Right forelimb (tissue), 1 donor: ENCODE measurements at places on chromosomes 1 and 21.
A peak's percentile ranks its signal among the peaks of the same experiment; 100 is the strongest.

DNA sequence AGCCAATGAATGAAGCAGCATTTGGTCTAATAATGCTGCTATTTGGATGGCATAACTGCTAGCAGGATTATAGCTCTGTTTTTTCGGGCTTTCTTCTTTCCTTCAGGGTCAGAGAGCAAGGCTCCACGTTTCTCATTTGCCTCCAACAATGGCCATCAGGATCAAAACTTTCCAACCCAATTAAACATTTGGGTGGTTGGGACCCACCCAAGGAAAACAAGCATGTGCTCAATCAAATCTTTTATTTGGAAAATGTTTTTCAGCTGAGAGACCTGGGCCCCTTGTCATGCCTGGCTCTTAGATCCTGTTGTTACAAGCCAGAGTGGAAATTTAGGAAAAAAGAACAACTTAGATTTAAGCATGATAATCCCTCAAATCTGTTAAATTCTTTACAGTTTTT lies 373.1 kb upstream of the USP24 start:
- no peak for DNase-seq

GRCh38 chr1:101002551-101002950 lies 23.0 kb downstream of the DPH5 start:
- no peak for DNase-seq

GRCh38 chr1:227568593-227568992 lies 5.2 kb downstream of the ZNF678 start:
- DNase-seq = no peak

GRCh38 chr1:27015260-27015659 lies 2.6 kb upstream of the TENT5B start:
- DNase-seq = no peak

DNA sequence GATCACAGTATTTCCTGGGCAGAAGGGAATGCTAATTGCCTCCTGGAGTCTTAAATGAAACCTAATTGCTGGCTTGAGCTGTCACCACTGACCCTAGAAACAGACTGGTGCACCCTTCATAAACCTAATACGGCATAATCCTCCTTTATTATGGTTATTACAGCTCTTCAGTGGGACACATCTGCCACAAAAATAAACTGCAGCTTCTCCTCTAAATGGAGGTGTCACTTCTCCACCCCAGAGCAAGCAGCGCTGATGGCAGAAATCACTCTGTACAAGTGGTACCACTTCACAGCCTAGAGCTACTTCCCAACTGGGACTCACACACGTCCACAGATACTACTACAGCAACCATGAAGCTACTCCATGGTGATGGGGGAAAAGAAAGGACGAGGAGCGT lies 11.1 kb downstream of the PTPN14 start:
- no peak for DNase-seq

GRCh38 chr1:52907068-52907811 lies 14.3 kb downstream of the ECHDC2 start:
- no peak for DNase-seq

DNA sequence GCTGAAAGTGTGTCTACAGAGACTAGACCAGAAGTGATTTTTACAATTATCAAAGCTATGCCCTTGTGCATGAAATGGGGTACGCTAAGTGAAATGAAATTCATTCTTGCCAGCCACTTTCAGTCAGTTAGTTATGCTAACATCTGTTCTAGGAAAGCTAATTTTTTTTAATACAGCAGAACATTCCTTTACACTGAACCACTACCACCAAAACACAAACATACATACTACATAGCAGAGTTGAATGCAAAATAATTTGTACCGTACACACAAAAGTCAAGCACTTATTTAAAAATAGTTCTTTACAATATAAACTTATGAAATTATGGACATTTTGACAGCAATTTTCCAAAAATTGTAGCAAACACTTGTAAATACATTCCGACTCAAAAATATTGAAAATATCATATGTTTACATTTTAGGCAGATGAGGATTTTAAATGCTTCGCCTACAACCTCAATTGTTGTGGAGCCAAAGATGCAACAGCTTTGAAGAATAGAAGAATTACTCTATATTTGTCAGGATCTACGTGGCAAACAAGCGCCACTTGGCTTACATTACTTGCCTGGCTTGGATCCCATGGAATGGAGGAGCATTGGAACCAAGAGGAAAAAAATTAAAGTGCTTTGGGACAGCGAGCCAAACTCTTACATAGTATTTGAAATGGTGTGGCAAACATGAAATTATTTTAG lies 30.6 kb downstream of the WLS start:
- no peak for DNase-seq

GRCh38 chr1:27958513-27958912 lies 1.3 kb upstream of the XKR8 start:
- no peak for DNase-seq

GRCh38 chr21:42864286-42864685 lies 15.1 kb downstream of the WDR4 start:
- DNase-seq = no peak

DNA sequence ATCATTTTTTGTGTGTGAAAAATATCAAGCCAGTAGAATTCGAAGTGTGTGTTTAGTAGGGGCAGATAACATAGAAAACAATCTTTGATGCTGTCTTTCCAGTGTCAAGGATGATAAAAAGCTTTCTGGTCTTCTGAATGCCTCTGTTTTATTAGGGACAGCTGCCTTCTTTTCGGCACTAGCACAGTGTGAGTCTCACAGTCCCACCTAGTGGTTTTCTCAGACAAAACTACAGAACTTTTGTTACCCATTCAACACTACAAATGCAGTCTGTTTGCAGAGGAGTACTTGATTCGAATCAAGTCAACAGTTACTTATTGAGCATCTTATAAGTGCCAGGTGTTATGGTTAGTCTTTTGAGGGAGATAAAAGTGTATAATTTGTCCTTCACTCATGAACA lies 30.6 kb upstream of the MCOLN3 start:
- no peak for DNase-seq

- DNase-seq = no peak
These were observed 1.4 kb downstream of the SLFNL1 start for GRCh38 chr1:41020109-41020576.

GRCh38 chr1:234722904-234723720 lies 113.1 kb upstream of the IRF2BP2 start:
- peak; percentile 82 for DNase-seq

GRCh38 chr1:41418857-41419583 lies 57.8 kb downstream of the FOXO6 start:
- peak; percentile 86 for DNase-seq

GRCh38 chr1:147634645-147635044 lies 35.7 kb downstream of the ACP6 start:
- no peak for DNase-seq
